ENCODE measurements at places on chromosomes 1 and 21. TPM values are rescaled to one million over a fixed set of nuclear protein-coding genes. Genes with fewer than 3 reads are reported as not detected.

DNA sequence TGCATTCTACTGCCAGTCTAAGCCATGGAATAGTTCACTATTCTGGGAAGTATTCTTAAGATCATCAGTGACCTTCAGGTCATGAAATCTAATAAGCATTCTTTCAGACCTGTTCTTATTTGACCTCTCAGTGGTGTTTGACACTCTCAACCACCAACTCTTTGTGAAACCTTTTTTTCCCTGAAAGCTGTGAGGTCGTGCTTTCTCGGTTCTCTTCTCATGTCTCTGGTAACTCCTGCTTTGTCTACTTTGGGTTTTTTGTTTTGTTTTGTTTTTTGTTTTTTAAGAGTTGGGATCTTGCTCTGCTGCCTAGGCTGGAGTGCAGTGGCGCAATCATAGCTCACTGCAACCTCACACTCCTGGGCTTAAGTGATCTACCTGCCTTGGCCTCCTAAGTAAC is 56.3 kb downstream of the POU2F1 start:
- no peak for DNase-seq

ROR1 gene
- total RNA-seq, result 5.7 TPM

- no peak for DNase-seq
These were observed 34.7 kb upstream of the SELENON start for GRCh38 chr1:25765136-25765922.

GBP5 gene
- 1.7 TPM for total RNA-seq

RNU1-4 gene
- 15,401 TPM for total RNA-seq

DNA sequence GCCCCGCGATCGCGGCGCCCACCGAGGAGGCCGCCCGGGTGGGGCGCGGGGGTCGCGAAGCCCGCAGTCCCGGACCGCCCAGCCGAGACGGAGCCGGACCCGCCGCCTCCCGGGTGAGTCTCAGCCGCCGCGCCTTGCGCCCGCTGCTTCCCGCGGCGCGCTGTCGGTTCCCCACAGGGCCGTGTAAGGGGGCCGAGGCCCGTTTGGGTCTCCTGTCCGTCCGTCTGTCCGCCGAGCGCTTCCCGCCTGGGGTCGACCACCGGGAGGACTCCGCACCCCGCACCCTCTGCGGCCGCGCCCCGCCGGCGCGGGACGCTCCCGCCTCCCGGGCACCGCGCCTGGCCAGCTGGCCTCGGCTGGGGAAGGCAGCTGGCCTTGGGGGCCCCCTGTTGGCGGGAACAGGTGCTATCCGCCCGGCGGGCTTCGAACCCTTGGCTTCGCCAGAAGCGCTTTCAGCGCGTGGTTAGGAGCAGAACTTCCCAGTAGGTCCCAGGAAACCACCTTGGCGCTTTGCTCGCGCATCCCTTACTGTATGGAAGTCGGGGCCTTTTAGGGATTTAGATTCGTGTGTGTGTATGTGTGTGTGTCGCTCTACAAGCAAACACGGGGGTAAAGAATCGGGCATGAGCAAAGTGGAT is 414 bp downstream of the TMEM51 start:
- DNase-seq, result peak; percentile 73

DNA sequence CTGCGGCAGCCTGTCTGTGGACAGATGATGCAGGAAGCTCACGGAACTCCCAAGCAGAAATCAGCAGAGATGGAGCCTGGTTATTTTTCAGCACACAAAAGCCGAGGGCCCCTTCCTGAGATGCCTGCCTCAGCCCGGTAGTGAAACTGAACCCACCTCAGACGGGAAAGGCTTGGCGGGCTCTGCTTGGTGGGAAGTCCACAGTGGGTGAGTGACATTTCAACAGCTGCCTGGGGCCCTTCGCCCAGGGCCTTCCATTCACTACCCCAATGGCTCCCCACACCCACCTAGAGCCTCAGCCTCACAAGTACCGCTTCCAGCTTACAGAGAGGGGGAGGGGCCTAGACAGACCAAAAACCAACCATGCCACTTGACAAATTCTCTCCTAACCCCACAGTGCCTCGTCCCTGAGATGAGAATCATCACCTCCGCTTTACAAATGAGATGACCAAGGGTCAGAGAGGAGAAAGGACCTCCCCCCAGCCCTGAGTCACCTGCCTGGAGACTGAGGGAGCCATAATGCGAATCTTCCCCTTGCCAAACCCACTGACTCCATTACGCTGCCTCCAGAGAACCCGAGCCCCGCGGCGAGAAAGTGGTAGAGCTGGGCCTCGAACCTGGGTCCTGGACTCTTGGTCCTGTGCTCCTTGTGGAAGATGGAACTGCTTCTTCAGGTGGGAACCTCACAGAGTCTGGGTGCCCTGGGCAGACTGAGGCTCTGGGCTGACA is 3.4 kb upstream of the ECE1 start:
- DNase-seq, result no peak

- DNase-seq, result no peak
These were observed 99.8 kb downstream of the MRPL39 start for GRCh38 chr21:25507522-25507921.

DNA sequence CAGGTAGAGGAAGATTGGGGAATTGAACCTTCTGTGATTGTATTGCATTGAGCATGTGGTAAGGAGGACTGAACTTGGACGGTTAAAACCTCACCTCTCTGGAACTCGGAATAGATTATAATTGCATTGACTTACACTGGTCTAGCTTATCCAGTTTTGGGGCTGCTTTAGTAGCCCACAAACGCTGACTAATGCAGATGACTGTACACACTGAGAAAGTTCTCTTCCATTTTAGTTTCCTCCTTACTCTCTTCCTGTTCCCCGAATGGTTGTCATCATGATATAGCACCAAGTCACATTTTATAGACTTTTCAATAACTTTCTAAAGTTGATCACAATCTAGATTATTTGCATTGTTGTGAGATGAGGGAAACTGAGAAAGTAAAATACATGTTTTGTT is 78.2 kb downstream of the NFIA start:
- DNase-seq, result no peak

LCE2C gene
- not detected for total RNA-seq

DNA sequence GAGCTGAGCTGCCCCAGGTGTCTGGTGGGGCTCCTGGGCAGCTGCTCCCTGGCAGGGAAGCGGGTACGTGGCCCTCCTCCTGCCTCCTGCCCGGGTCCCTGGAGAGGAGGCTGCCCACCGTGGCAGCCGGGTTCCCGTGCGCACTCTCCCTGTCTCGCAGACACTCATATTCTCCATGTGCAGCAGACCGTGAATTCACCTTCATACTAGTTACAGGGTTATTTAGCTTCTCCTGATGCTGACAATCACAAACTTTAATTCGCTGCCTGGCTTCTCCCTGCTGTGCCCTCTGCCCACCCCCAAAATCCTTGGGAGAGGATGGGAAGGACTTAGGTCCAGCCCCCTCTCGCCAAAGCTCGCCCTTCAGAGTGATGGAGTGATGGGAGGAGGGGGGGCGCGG is 95.3 kb downstream of the CASZ1 start:
- DNase-seq, result no peak

All from left cardiac atrium (tissue), 4 donors.